Naive B cell (primary cell): ENCODE measurements at places on chromosomes 12 and 14.

- H3K4me1 ChIP-seq: no peaks in the 10 kb centered on the region
- peak overlapping the region; percentile 5 for H3K27ac ChIP-seq
- peaks cover 10% of the 10 kb centered on the region for H3K27me3 ChIP-seq
- H3K36me3 ChIP-seq: no peaks in the 10 kb centered on the region
Measured at GRCh38 chr12:119068129-119068856, 87.0 kb downstream of the SRRM4 start.

- H3K27ac ChIP-seq: no peak overlapping the region
- H3K4me3 ChIP-seq: no peak overlapping the region
- no peak for DNase-seq
- no peaks in the 10 kb centered on the region for H3K36me3 ChIP-seq
- no peaks in the 10 kb centered on the region for H3K4me1 ChIP-seq
Measured at GRCh38 chr14:23464700-23465099, 4.8 kb upstream of the NGDN start.

GRCh38 chr12:4223273-4223845 lies 50.2 kb upstream of the CCND2 start:
- peak overlapping the region; percentile 59 for H3K27ac ChIP-seq
- DNase-seq: no peak
- peak overlapping the region; percentile 74 for H3K4me3 ChIP-seq
- H3K4me1 ChIP-seq: peaks cover 20% of the 10 kb centered on the region
- H3K36me3 ChIP-seq: no peaks in the 10 kb centered on the region
- H3K27me3 ChIP-seq: no peaks in the 10 kb centered on the region

DNA sequence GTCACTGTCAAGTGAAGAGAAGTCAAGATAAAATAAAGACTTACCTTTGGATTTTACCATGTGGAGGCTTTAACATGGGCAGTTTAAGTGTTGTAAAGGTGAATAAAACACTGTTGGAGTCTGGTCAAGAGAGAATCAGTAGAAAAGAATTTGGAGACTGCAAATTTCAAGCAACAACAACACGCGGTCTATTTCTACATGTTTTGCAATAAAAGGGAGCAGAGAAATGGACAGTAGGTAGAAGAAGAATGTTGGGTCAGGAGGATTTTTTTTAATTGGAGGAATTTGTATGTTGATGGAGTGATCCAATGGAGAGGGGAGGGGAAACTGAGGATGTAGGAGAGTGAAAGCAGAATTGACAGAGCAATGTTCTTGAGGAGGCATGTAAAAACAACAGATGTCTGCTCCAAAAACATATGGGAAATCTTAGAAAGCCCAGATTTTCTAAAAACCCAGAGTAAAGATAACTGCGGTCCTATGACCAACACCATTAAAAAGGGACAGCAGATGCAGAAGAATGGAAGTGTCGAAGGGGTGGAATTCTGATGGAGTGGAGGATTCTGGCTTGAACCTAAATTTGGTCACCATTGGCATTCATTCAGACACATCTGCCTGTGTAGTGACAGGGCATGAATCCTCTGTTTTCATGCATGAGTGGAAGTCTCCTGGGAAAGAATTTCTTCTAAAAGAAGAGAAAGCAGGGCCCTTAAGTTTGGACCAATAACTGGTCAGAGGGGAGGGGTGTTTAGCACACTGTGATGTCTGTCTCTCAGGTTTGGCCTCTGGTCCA lies 68.0 kb upstream of the OSBPL8 start:
- H3K27me3 ChIP-seq: no peaks in the 10 kb centered on the region
- no peak overlapping the region for H3K4me3 ChIP-seq
- no peak for DNase-seq
- no peak overlapping the region for H3K27ac ChIP-seq
- H3K36me3 ChIP-seq: no peaks in the 10 kb centered on the region
